NCI-H2171 (cell line): ENCODE measurements at places on chromosomes 1 and 21.

DNA sequence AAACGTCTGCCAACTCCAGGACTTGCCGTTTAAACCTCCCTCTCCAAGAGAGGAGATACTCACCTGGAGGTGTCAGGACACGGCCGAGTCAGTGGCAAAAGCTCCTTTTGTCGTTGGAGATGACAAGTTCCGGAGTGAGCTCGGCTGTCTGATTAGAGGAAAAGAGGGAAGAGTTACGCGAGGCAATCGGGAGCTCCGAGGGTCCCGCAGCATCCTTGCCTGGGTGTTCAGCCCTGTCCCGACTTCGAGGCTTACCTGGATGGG is 497 bp downstream of the ID3 start:
- no peak for DNase-seq

DNA sequence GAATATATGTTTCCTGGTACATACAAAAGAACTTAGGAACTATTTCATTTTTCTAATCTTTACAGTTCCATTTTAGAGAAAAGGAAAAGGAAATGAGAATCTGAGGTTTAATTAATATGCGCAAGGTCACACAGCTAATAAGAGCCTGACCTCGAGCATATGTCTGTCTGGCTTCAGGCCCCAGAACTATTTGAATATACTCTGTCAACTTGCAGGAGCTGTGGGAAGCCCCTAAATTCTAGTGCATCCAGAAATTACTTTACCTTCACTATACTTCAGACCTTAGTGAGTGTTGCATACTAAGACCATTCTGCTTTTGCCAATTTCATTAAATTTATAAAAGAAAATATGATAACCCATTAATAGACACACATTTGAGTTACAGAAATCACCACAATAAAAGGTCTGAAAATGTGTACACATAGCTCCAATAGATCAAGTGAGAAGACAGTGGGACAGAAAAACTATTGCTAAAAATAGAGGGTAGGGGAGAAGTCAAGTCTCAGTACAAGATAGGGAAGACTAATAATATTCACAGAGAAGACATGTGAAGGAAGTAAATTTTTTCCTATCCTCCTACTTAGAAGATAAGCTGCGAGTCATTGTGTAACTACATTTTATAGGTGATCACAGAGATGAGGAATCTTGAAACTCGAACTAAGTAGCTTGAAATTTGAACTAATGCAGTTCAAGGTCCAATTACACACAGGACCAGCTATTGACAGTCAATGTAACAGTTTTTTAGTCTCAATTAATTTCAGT is 3.8 kb downstream of the RGS13 start:
- DNase-seq: no peak

DNA sequence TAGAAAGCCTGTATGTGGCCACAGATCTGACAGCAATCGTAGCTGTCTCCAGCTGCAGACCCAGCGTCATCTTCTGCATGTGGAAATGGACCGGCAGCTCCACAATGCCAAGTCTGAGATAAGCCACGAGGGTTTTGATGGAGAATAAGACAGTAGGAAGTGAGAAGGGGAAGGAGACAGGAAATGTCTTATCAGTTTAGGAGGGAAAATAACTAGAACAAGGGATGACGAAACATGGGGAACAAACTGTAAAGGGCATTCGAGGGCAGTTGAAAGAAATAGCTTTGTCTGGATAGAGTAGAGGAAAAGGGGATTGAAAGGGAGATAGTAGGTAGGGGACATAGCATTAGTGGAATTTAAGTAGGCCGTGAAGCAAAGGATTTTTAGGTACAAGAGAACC is 74.0 kb upstream of the CTTNBP2NL start:
- no peak for DNase-seq

DNA sequence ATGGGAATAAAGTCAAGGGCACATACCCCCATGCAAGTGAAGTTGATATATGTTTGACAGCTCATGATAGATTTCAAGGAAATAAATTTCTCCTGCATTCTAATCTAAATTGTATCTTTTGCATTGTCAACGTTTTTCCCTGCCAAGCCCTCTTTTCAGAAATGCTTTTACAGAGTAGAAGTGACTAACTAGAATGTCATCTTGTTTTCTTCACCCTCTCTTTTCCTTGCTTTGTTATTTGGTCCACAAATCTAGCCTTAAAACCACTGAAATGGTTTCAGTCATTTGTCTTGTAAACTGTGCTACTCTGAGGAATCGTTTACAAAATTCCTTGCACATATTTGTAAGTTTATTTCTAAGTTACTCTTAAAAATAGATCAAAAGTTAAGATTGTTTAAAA is 600.8 kb upstream of the CXADR start:
- DNase-seq: no peak

DNA sequence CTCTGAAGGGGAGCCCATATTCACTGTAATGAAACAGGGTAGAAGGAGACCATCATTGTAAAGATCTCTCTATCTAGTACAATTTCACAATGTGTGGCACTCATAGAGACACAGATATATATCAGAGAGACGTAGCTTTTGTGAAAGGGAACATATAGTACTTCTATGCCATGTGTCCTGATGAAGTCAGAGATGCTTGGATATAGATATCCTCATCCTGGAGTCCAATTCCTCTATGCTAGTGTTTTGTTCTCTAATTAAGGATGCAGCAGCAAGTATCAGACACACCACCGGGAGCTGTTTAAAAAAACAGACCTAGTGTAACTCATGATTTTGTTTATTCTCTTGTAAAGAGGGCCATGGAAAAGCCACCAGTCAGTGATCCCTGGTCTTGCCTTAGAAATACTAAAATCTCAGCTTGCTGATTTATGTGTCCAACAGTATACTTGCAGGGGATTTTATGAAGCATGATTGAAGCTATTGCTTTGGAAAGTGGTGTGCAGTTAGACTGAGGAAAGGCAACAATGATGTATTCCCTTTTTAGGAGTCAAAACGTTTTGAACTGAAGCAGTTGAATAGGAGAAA is 2.5 kb downstream of the NCAM2 start:
- DNase-seq: no peak

DNA sequence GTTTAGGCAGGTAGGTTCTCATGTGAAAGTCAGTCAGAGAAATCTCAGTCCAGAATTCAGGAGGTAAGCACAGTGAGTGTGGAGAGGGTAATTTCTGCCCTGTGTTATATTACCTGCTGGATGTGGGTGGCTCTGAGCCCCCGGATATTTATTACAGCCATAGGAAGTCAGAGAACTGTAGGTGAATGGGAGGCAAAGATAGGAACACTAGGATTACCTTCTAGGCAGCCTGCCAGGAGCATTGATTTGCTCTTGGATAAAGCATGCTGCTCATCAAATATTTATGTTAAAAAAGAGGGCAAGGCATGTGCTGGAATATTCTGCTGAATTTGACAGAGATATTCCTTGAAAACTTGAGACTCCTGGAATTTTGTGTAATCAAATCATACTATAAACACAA is 8.5 kb downstream of the GNG12 start:
- DNase-seq: peak; percentile 33

- no peak for DNase-seq
These were observed 121.8 kb downstream of the GALNT2 start for GRCh38 chr1:230188826-230189225.
